ENCODE measurements at places on chromosomes 6 and 20.

DNA sequence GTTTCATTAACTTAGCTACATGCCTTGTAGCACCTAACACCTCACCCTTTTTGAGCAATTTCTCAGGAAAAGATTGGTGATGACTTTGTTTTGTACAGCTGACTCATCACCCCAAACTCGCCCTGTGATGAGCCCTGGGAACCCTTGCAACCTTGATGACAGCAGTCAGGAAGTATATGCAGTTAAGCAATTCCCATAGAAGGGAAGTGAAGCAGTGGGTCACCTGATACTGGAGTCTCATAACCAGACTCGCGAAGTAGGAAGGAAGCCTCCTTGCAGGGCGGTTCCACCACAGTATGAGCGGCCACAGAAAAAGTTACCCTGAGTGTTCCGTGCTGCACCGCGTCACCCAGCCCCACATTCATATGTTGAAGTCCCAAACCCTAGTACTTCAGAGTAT lies 82.0 kb upstream of the EDN1 start:
- no peak for DNase-seq

DNA sequence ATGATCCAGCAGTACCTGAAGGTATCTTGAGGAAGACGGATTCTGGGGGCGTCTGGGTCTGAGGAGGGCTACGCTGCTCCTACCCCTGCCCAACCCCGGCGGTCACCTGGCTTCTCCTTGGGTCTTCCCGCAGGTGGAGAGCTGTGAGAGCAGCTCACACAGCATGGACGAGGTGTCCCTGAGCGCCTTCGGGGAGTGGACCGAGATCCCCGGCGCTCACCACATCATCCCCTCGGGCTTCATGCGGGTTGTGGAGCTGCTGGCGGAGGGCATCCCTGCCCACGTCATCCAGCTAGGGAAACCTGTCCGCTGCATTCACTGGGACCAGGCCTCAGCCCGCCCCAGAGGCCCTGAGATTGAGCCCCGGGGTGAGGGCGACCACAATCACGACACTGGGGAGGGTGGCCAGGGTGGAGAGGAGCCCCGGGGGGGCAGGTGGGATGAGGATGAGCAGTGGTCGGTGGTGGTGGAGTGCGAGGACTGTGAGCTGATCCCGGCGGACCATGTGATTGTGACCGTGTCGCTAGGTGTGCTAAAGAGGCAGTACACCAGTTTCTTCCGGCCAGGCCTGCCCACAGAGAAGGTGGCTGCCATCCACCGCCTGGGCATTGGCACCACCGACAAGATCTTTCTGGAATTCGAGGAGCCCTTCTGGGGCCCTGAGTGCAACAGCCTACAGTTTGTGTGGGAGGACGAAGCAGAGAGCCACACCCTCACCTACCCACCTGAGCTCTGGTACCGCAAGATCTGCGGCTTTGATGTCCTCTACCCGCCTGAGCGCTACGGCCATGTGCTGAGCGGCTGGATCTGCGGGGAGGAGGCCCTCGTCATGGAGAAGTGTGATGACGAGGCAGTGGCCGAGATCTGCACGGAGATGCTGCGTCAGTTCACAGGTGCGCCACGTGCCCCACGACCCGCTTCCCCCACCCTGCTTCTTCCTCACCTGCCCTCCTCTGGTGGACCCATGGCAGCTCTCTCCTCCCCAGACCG lies 166.9 kb upstream of the RNF24 start:
- DNase-seq: no peak

DNA sequence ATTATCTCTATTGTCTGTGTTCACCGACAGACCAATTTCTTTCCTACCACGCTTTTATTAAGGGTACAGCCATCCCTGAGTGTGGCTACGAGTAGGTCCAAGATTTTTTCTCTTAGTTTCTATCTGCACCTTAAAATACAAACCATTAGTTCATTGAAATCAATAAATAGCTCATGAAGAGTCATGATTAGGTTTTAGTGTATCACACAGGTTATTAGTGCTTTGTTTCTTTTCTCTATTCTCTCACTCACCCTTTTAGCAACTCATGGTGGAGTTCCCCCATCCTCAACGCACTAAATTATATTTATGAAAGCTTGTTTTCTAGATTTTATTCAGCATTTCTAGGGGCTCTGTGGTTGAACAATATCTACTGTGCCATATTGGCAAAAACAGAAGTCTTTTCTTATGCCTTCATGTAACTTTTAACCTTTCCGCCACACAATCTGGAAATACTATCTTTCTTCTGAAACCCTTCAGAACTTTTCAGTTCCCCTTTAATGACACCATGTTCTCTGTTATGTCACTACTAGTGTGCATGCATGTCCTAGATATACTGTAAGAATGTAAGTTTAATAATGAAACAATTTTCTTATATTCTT lies 128.2 kb upstream of the LAMA2 start:
- DNase-seq: no peak

DNA sequence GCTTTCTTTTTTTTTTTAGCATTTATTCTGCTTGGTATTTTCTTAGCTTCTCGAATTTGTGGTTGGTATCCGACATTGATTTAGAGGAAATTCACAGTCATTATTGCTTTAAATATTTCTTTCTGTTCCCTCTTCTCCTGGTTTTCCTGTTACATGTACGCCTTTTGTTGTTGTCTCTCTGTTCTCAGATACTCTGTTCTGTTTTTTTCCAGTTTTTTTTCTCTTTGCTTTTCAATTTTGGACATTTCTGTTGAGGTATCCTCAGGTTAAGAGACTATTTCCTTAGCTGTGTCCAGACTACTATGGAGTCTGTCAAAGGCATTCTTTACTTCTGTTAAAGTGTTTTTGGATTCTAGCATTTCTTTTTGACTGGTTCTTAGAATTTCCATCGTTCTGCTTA lies 17.5 kb downstream of the STXBP5 start:
- DNase-seq: no peak

- no peak for DNase-seq
These were observed 244.6 kb downstream of the GJA1 start for GRCh38 chr6:121680058-121680457.

GRCh38 chr6:157514659-157515496 lies 133.9 kb downstream of the ZDHHC14 start:
- DNase-seq: peak; percentile 30

- DNase-seq: no peak
These were observed at the start of gene ANKRD60 for GRCh38 chr20:58228484-58229197. ANKRD60 (minus strand) TSS chr20:58228653; CDS start chr20:58228653, 0 bp downstream.

DNA sequence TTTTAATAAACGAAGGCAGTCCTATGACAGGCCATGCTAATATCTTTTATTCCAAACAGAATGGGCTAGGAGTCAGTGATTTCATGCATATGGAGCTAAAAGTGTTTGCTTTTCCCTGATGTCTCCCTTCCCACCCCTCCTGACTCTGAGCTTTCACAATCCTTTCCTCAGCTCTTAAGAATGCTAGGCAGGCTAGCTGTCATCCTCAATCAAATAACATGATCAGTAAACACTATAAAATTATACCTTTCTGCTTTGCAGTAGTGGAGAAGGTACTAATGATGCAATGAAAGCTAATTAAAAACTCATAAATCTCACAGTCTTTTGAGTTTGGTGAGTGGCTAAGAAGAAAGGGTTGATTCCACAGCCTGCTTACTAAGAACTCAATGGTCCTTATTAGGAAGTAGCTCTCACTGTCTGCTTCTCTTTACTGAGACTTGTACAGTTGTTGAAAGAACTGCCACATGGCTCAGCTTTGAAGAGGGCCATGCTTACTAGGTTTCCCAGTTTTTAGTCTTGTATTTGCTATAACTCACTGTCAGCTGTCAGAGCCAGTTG lies 250.9 kb upstream of the JAG1 start:
- peak; percentile 87 for DNase-seq

DNA sequence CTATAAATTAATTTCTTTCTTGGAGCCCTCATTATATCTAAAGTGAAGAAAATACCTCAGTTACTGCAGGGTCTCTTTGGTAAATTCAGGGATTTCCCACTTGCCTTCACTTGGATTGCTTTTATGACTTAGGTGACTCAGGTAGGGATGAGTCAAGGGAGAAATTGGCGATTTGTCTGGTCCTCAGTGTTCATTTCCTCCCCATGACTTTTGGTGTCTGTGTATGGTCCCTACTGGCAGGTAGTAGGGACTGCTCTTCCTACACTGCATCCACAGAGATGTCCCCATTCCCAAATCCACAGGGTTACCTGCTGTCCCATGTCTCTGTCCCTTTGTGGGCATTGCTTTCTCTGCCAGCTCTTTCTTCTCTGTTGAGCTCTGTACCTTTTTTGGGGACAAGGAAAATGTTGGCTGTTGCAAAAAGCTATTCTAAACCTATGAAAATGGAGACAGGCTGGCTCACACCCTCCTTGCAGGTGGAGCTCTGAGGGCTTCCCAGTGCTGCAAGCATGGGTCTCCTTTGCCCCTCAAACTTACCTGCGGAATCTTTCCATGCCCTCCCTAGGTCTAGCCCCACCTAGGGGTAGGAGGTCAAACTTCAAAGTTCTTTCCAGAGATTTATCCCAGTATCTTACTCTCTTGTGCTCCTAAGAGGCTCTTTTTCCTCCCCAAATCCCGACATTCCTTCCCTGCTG lies 211.9 kb downstream of the ZNF217 start:
- no peak for DNase-seq

GRCh38 chr6:78530208-78530607 lies 337.1 kb upstream of the IRAK1BP1 start:
- DNase-seq: no peak

- peak; percentile 60 for DNase-seq
These were observed 73.0 kb downstream of the PDSS2 start for GRCh38 chr6:107386340-107386739.

DNA sequence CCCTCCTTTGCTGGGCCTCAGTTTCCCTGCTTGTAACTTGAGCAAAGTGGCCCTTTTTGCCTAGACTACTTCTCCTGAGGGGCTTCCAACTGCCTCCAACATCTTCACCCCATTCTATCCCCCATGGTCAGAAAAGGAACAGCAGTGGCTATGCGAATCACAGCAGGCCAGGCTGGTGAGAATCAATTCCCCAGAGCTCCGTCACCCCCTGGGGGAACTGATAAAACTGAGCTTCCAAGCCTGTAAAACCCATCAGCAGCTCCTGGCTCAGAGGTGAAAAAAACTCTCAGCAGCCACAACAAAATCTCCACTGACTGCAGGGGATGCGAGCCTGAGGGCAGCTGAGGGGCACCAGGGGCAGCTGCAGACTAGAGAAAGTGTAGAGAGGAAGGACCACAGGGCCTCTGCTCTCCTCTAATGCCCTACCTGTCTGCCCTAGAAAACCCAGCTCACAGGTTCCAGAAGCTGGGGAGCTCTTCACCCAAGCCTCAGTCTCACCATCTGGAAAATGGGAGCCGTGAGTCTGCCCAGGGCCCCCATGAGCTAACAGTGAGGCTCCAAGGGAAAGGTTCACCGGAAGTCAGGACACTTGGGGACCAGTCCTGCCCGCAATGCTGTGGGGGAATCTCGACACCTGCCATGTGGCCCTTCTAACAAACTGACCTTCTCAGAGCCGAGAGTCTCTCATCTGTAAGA lies 120.6 kb downstream of the GRM4 start:
- DNase-seq: no peak

GRCh38 chr20:38357653-38358207 lies 11.4 kb downstream of the LBP start:
- no peak for DNase-seq

GRCh38 chr6:15911753-15912504 lies 217.0 kb upstream of the MYLIP start:
- DNase-seq: no peak

- no peak for DNase-seq
These were observed 661 bp upstream of the HEBP2 start for GRCh38 chr6:138403324-138403800.

DNA sequence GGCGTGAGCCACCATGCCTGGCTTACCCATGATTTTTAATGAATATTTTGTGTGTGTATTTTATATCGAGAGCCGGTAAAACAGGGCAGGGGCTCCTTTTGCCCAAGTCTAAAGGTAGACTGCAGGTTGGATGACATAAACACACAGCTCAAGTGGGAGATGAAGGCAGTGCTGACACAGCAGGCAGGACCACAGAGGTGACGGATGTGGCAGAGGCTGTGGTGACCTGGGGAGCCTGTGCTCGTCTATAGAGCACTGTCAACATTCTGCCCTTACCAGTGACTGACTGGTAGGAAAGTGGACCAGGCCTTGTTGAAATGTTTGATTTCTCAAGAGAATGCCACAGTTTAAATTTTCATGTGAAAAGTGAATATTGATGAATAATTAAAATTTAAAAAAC lies 137.5 kb downstream of the ZFP64 start:
- DNase-seq: no peak

- DNase-seq: no peak
These were observed 90.8 kb upstream of the AFDN start for GRCh38 chr6:167735951-167736288.

GRCh38 chr20:61753987-61754956 lies 311.4 kb downstream of the TAF4 start:
- no peak for DNase-seq

All from retinal pigment epithelial cell (primary cell).